Stimulated activated CD8-positive, alpha-beta memory T cell treated with anti-CD3 and anti-CD28 coated beads, Interleukin-7, amount 100 ng/mL, for 24 hours (primary cell): ENCODE measurements at places on chromosomes 1 and 21.

DNA sequence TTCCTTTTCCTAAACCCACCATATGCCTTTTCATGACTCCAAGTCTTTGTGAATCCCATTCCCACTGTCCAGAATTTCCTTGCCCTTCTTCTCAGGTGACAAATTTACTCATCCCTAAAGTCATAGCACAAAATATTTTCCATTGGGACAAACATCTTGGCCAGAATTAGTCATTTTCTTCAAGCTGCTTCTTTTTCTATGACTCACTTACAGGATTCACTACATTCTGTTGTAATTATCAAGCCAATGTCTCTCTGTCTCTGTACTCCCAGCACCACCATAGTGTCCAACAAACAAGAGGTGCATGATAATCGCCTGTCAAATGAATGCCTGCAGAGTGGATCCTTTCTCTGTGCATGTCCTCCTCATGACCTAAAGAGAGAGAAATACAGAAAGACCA, 37.8 kb downstream of the SGIP1 start:
- DNase-seq: no peak

DNA sequence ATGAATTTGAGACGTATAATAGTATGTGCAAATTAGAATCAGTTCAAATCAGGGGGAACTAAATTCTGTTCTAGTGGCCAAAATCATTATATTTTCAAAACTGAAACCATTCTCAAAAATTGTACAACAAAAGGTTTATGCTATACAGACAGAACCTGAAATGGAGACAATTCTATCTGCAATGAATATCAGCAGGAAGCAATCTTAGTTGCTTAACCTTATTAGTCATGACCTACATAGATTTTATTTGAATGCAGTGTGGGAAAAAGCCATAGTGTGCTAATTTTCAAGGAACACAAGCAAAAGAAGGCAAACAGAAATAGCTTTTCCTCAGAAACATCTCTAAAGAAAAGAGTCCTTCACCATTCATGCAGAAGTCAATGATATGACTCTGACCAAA, 6.5 kb downstream of the AK5 start:
- DNase-seq: no peak

GRCh38 chr1:165974598-165975131, 147.3 kb downstream of the UCK2 start:
- no peak for DNase-seq

DNA sequence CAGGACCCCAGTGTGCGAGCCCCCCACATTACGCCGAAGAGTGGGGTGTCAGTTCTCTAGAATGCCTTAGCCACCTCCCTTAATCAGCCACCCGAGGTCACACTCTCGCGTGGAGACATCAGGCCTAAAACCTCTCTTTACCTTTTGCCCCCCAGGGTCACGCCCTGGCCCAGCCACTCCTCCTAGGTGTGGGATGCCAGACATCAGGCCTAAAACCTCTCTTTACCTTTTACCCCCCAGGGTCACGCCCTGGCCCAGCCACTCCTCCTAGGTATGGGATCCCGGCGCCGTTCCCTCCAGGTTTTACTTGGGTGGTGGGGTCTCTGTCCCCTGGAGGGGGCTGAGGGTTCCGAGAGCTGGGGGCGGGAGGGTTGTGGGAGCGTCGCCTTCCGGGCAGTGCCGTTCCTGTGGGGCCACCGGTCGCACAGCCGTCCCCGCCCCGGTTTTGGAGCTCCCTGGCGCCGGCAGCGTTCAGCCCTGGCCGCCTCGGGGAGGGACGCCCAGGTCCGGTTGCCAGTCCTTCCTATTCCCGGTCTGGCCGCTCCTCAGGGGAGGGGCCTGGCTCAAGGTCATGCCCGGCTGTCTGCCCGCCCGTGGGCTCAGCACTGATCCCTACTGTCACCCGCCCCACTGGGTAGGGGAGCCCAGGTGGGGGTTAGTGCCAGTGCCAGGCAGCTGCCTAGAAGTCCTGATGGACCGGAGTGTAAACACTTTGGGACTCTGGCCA, 882 bp downstream of the VPS13D start:
- no peak for DNase-seq

DNA sequence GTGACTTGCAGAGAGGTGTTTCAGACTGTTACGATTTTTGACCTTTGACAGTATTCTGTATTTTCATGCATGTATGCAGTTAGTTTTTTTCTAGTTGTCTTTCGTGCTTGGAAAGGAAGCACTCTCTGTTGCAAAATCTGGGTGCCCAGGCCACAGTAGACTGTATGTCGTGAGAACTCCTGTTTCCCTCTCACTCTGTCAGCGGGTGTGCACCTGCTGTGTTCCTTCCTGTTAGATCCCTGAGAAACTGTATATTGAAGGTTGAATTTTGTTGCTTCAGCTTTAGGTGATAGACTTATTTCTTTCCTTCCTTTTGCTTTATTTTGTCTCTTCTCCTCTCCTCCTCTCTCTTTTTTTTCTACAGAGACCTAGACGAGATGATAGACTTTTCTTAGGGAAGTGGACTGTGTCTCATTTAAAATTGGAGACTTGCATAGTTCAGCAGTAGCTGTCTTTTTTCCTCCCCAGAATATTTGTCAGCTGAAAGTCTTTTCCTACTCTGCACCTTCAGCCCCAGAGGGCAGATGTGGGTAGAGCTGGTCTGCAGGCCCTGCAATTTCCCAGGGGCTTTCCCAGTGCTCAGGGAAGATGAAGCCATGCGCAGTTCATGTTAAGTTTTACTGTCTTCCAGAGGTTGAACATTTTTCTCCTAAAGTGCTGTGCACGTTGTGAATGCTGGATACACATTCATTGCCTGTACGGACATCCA, 1.4 kb downstream of the TRAPPC10 start:
- no peak for DNase-seq

GRCh38 chr1:43327549-43328292, 9.9 kb upstream of the MPL start:
- DNase-seq: no peak

DNA sequence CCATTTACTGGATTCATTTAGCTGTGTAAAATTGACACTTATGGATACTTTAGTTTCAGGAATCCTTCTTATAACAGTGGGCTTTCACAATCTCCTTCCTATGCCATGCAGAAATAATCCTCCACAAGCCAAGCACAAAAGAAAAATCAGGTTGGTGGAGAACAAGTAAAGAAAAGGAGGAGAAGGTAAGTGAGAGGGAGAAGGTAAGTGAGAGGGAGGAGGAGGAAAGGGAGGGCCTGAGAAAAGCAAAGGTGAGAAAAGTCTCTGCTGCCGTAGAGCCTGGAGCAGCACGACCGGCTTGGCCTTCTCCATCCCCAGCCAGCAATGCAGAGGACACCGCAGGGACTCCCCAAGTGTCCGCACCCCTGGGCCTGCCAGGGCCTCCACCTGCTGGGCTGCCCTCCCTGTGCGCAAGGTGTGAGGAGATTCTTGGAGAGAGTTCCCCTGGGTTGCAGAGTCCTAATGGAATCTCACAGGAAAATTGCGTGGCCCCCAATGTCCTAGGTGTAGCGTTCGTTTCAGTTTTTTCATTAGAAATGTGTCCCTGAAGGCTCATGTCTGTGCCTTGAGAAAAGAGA, 39.0 kb downstream of the PRMT2 start:
- no peak for DNase-seq

- DNase-seq: no peak
Observed at GRCh38 chr1:209723756-209724693, 19.4 kb downstream of the HSD11B1 start.

DNA sequence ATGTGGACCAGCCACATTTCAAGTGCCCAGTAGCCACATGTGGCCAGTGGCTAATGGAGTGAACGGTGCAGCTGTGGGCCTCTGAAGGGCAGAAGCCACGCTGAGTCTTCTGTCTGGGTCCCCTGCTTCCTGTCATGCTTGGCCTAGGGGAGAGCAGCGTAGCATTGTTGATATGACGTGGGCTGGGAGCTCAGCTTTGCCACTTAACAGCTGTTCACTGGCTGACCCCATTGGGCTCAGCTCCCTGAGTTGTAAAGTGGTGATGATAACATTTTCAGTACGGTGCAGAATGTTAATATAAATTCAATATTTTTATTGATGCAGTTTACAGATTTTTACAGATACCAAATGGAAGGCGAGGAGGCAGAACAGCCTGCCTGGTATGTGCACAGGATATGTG, 4.5 kb downstream of the PODN start:
- DNase-seq: no peak

GRCh38 chr1:174258148-174258550, 98.8 kb downstream of the RABGAP1L start:
- DNase-seq: peak; percentile 6

GRCh38 chr1:151893176-151893924, 16.0 kb downstream of the THEM4 start:
- no peak for DNase-seq

GRCh38 chr1:44655609-44656008, 18.7 kb downstream of the TMEM53 start:
- no peak for DNase-seq

DNA sequence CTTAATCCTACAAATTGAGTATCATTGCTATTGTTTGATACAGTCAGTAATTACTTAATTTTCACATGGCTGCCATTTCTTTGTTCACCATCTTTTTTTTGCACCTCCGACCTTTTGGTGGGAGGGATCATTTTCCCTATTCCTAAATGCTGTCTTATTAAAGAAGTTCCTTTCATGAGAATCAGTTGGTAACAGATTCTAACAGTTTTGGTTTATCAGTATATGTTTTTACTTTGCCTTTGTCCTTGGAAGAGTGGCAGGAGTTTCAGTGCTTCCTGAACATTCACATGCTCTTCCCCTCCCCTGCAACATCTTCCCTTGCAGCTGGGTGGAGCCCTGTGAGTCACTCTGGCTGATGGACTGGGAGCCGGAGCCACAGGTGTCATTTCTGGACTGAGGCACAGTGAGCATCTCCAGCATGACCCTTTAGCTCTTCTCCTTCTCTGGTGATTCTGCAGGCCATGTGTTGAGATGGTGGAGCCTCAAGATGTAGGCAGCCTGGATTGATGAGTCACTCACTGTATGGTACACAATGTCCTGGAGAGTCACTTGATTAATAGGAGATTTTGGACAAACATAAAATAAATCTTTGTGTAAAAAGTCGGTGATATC, 217.7 kb downstream of the URB2 start:
- DNase-seq: no peak

GRCh38 chr1:64650411-64650810, 94.5 kb upstream of the RAVER2 start:
- DNase-seq: no peak

- DNase-seq: no peak
Observed at GRCh38 chr21:36575306-36575705, 95.4 kb upstream of the CLDN14 start.

DNA sequence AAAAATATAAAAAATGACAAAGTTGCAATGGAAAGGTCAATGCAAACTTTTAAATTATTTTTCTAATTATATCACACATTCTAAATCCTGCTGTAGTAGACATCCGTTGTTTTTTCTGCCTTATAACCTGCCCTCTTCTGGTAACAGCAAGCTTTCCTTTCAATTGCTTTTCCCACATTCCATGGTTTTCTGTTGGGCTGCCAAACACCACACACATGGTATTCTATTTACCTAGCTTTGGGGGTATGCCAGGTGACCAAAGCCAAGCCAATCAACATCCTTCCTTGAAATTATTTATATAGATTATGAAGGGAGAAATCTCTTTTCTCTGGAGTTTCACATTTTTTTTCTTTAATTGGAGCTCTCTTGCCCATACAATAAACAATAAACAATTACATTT, 3.4 kb upstream of the LAMC1 start:
- no peak for DNase-seq

- no peak for DNase-seq
Observed at GRCh38 chr1:187168297-187168696, 339.5 kb downstream of the PLA2G4A start.

GRCh38 chr1:30764939-30765555, 7.5 kb upstream of the LAPTM5 start:
- DNase-seq: no peak

- DNase-seq: no peak
Observed at GRCh38 chr21:32516756-32517649, 68.3 kb downstream of the TCP10L start.

- no peak for DNase-seq
Observed at GRCh38 chr1:84571150-84571535, 3.1 kb downstream of the CTBS start.

- DNase-seq: no peak
Observed at GRCh38 chr1:175826705-175827104, 83.3 kb upstream of the TNR start.

- DNase-seq: no peak
Observed at GRCh38 chr1:38027201-38028104, 14.9 kb downstream of the UTP11 start.

- DNase-seq: no peak
Observed at GRCh38 chr1:177310326-177310725, 139.6 kb downstream of the BRINP2 start.

- no peak for DNase-seq
Observed at GRCh38 chr21:14086553-14086952, 124.2 kb downstream of the LIPI start.

- no peak for DNase-seq
Observed at GRCh38 chr1:41618066-41618825, 133.8 kb upstream of the EDN2 start.

- no peak for DNase-seq
Observed at GRCh38 chr1:183834568-183834967, 29.6 kb downstream of the RGL1 start.

DNA sequence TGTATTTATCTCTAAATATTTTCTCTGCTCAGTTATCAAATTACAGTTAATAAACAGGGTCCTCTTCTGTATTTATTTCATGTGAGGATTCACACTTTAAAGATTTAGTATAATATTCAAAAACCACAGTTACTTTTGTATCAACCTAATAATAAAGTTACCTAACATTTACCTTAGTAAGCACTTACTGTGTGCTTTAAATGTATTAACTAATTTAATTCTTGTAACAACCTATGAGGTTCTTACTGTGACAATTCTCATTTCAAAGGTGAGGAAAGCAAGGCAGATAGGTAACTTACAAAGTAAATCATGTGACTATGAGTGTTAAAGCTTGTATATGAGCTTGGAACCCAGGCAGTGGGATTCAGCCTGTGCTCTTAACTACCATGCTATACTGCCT, 30.2 kb downstream of the DNAH14 start:
- no peak for DNase-seq
